ENCODE measurements at places on chromosomes 3 and 15. TPM values are rescaled to one million over a fixed set of nuclear protein-coding genes. Genes with fewer than 3 reads are reported as not detected.

GRCh38 chr3:72791161-72791560 is 57.1 kb downstream of the SHQ1 start:
- H3K4me3 ChIP-seq = no peak overlapping the region
- DNase-seq = no peak
- H3K36me3 ChIP-seq = peaks cover 15% of the 10 kb centered on the region
- no peak overlapping the region for H3K27ac ChIP-seq
- H3K27me3 ChIP-seq = no peaks in the 10 kb centered on the region

DNA sequence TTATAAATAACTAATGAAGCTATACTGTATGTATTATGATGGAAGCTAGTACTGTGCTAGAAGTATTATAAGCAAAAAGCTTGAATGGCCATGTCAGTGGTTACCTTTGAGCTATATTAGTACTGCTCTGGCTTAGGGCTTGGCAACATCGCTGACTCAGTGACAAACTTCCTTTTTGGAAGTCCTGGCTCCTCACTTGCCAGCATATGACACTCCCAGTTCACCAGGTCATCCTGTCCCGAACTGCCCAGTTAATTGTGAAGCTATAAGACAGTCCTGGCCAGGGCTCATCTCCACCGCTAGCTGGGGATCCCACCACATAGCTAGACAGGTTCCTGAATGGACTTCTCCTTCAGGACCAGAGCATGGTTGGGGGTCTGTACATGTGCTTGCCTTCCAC is 31.9 kb downstream of the RAB8B start:
- H3K4me3 ChIP-seq = no peak overlapping the region
- peaks cover 21% of the 10 kb centered on the region for H3K4me1 ChIP-seq
- no peaks in the 10 kb centered on the region for H3K27me3 ChIP-seq
- peak overlapping the region; percentile 71 for H3K27ac ChIP-seq
- no peaks in the 10 kb centered on the region for H3K36me3 ChIP-seq
- DNase-seq = peak; percentile 50

DNA sequence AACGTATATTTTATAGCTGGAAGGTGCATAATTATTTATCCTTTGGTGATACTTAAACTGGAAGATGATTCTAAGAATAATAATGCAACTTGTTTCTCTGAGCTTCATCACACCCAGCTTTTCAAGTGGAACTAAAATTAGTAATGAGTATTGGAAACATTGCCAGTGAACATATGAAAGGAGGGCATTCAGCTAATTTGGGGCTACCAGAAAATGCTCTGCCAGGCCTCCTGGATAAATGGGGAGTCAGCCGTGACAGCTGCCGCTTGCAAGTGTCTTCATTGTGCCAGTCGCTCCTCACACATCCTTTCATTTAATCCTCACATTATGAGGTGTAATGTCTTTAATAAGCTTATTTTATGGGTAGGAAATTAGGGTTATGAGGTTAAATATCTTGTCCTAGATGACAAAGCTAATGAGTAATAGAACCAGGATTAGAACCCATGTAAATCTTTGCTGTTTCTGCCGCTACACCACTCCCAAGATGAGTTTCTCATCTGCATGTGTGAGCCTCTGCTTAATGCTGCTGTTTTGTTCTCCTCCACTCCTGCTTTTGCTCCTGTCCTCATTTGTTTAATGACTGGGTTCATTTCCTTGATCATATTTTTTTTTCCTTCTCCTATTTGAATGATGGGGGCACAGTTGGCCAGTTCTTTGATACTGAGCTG is 155.7 kb downstream of the PLCL2 start:
- no peak overlapping the region for H3K27ac ChIP-seq
- H3K36me3 ChIP-seq = no peaks in the 10 kb centered on the region
- H3K4me3 ChIP-seq = no peak overlapping the region
- H3K27me3 ChIP-seq = no peaks in the 10 kb centered on the region
- no peak for DNase-seq

- H3K4me1 ChIP-seq = peaks cover 27% of the 10 kb centered on the region
- H3K27me3 ChIP-seq = no peaks in the 10 kb centered on the region
- no peak overlapping the region for H3K4me3 ChIP-seq
- no peak for DNase-seq
- no peaks in the 10 kb centered on the region for H3K36me3 ChIP-seq
Measured at GRCh38 chr15:77384589-77385359, 35.1 kb downstream of the PEAK1 start.

- no peak overlapping the region for H3K27ac ChIP-seq
- H3K4me1 ChIP-seq = no peaks in the 10 kb centered on the region
- DNase-seq = no peak
- H3K4me3 ChIP-seq = no peak overlapping the region
- no peaks in the 10 kb centered on the region for H3K36me3 ChIP-seq
Measured at GRCh38 chr3:85604641-85605040, 645.9 kb downstream of the CADM2 start.

DNA sequence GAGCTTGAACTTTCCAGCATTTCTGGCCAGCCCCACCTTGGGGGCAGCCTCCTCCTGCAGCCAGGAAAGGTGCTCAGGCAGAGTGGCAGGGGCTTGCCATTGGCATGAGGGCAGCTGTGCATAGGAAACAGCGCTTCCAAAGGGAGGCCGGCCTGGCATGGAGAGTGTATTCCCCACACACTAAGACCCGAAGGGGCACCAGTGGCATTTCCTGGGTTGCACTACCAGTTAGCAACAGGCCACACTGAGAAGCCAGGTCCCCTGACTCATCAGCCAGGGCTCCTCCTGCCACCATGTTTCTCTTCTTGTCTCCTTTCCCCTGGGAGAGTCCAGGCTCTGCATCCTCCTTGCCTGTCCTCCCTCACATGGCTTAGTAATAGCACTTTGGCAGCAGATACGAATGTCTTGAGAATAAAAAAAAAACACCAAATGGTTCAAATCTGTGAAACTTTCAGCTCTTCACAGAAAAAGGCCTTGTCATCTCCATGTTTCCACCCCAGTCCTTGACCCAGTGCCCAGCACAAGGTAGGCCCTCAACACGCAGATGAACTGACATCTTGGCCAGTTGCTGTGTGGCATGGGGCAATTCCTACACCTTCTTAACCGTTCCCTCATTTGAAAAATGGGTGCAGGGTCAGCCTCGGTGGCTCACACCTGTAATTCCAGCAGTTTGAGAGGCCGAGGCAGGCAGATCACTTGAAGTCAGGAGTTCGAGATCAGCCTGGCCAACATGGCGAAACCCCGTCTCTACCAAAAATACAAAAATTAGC is 180.4 kb downstream of the SMAD6 start:
- H3K4me1 ChIP-seq = peaks cover 11% of the 10 kb centered on the region
- DNase-seq = no peak
- H3K27ac ChIP-seq = peak overlapping the region; percentile 43
- no peak overlapping the region for H3K4me3 ChIP-seq

DNA sequence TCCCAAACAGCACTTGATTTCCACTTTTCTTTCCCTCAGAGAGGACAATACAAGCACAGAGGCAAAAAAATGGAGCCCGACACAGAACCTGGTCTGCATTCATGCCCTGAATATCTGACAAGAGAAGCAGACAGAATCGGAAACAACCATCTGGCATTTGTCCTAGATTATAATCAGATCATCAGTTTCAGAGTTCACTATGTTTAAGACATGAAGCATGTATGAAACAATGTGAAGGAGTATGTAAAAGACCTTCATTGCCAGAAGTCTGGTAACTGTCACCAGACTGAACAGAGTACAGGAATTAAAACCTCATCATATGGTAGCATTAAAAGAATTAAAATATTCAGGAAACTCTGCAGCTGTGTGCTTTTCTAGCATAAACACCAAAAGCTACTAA is 65.0 kb downstream of the SETD2 start:
- H3K36me3 ChIP-seq = no peaks in the 10 kb centered on the region
- no peaks in the 10 kb centered on the region for H3K27me3 ChIP-seq
- no peaks in the 10 kb centered on the region for H3K4me1 ChIP-seq
- H3K27ac ChIP-seq = no peak overlapping the region

- peaks cover 3% of the 10 kb centered on the region for H3K36me3 ChIP-seq
- DNase-seq = no peak
- peaks cover 18% of the 10 kb centered on the region for H3K4me1 ChIP-seq
- H3K4me3 ChIP-seq = no peak overlapping the region
Measured at GRCh38 chr3:124791142-124791541, 60.9 kb downstream of the UMPS start.

- H3K4me3 ChIP-seq = no peak overlapping the region
- no peak overlapping the region for H3K27ac ChIP-seq
- no peaks in the 10 kb centered on the region for H3K36me3 ChIP-seq
- peaks cover 12% of the 10 kb centered on the region for H3K4me1 ChIP-seq
- H3K27me3 ChIP-seq = peaks cover 91% of the 10 kb centered on the region
Measured at GRCh38 chr3:137770835-137771399, 6.8 kb downstream of the SOX14 start.

DNA sequence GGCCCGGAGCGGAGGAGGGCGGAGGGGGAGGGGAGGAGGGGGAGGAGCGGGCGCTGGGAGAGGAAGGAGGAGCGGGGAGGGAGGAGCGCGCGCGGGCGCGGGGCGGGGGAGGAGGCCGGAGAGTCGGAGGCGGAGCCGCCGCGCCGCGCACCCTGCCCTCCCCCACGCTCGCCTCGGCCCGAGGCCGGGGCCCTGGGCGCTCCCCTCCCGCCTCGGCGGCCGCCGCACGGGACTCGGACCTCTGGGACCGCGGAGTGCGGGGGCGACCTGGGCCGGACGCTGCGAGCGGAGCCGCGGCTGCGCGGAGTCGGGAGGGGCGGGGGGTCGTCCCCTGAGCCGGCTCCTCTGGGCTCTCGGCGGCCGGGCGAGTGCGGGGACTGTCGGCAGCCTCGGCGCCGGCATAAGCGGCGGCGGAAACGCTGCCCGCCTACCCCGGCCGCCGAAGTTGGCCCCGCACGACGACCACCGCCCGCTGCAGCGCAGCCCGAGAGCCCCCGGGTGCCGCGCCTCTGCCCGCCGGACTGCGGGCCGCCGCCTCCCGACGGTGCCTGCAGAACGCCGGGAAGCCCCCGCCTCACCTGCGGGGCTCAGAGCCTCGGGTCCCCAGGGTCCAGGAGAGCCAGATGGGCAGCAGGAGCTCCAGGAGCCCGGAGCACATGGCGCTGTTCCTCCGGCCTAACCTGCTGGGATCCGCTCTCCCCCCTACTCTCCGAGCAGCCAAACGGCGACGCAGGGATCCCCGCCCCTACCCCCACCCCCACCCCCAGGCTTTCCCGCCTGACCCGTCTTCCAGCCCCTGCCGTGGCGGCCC is 406 bp upstream of the GABRB3 start:
- no peak overlapping the region for H3K27ac ChIP-seq
- H3K27me3 ChIP-seq = peaks cover 81% of the 10 kb centered on the region
- peak overlapping the region; percentile 9 for H3K4me3 ChIP-seq
- no peaks in the 10 kb centered on the region for H3K36me3 ChIP-seq

GRCh38 chr15:49978121-49978520 is 140.9 kb downstream of the ATP8B4 start:
- H3K27ac ChIP-seq = no peak overlapping the region
- no peaks in the 10 kb centered on the region for H3K36me3 ChIP-seq
- H3K4me1 ChIP-seq = no peaks in the 10 kb centered on the region
- no peak overlapping the region for H3K4me3 ChIP-seq
- no peak for DNase-seq

DNA sequence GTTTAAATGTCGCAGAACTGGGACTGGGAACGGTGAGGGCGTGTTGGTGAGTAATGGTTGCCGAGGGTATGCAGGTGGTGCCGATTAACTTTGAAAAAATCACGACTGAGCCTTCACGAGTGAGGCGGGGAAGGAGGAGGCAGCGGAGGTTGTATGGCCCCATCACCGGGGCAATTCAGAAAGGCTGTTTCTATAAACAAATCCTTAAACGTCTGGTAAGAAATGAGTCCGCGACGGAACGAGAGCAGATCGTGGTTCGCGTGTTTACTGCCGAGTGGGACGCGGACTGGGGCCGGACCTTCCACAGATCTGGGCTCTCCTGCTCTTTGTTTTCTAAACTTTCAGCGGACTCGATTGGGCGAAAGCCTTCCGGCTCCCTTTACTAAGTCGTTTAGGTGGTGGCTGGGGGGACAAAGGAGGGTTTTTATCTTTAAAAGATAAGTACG is 2.7 kb downstream of the IGF1R start:
- H3K27ac ChIP-seq = peak overlapping the region; percentile 92
- no peaks in the 10 kb centered on the region for H3K27me3 ChIP-seq
- no peak for DNase-seq
- H3K4me1 ChIP-seq = peaks cover 6% of the 10 kb centered on the region
- peak overlapping the region; percentile 84 for H3K4me3 ChIP-seq

- H3K4me3 ChIP-seq = no peak overlapping the region
- H3K4me1 ChIP-seq = no peaks in the 10 kb centered on the region
- no peak overlapping the region for H3K27ac ChIP-seq
- H3K36me3 ChIP-seq = no peaks in the 10 kb centered on the region
Measured at GRCh38 chr3:174102866-174103265, 705.3 kb downstream of the NLGN1 start.

GRCh38 chr3:177300842-177301241 is 103.6 kb upstream of the TBL1XR1 start:
- H3K27ac ChIP-seq = no peak overlapping the region
- no peak for DNase-seq
- no peaks in the 10 kb centered on the region for H3K36me3 ChIP-seq
- no peaks in the 10 kb centered on the region for H3K27me3 ChIP-seq
- peaks cover 10% of the 10 kb centered on the region for H3K4me1 ChIP-seq

DNA sequence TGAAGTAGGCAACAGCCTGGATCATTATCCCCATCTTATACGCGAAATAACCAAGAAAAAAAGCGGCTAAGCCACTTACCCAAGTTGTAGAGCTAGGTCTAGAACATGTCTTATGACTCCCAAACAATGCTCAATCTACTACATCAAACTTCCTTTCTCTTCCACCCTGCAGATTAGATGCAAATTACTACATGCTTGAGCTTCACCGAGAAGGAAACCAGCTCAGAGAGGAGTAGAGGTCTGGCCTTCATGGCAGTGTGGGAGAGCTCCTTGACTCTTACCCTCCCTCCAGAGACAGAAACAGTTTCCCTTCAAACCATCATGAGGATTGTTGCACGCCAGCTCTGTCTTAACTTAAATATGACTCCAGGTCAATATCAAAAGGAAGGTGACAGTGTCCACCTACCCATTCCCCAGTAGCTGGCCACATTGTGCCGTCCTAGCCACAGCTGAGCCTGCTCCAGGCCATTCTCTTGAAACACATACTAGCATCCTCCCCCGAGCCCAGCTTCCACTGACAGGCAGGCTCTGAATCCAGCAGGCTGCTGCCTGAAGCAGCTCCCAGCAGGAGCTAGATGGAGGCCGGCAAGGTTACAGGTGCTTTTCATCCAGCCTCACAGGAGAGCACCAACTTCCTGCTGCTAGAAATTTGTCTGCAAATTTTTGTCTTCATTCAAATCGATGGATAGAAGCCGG is 56.8 kb downstream of the CPN2 start:
- no peaks in the 10 kb centered on the region for H3K4me1 ChIP-seq
- no peak overlapping the region for H3K27ac ChIP-seq
- DNase-seq = no peak
- no peak overlapping the region for H3K4me3 ChIP-seq
- H3K36me3 ChIP-seq = no peaks in the 10 kb centered on the region

The SERPINI2 gene
- total RNA-seq = not detected

The CAMKV gene
- not detected for total RNA-seq

The REC114 gene
- not detected for total RNA-seq

The BUB1B gene
- 4.6 TPM for total RNA-seq

The CCR9 gene
- not detected for total RNA-seq

The ERICH6 gene
- not detected for total RNA-seq
